ENCODE measurements at places on chromosomes 7 and 10.
A peak's percentile ranks its signal among the peaks of the same experiment; 100 is the strongest.

DNA sequence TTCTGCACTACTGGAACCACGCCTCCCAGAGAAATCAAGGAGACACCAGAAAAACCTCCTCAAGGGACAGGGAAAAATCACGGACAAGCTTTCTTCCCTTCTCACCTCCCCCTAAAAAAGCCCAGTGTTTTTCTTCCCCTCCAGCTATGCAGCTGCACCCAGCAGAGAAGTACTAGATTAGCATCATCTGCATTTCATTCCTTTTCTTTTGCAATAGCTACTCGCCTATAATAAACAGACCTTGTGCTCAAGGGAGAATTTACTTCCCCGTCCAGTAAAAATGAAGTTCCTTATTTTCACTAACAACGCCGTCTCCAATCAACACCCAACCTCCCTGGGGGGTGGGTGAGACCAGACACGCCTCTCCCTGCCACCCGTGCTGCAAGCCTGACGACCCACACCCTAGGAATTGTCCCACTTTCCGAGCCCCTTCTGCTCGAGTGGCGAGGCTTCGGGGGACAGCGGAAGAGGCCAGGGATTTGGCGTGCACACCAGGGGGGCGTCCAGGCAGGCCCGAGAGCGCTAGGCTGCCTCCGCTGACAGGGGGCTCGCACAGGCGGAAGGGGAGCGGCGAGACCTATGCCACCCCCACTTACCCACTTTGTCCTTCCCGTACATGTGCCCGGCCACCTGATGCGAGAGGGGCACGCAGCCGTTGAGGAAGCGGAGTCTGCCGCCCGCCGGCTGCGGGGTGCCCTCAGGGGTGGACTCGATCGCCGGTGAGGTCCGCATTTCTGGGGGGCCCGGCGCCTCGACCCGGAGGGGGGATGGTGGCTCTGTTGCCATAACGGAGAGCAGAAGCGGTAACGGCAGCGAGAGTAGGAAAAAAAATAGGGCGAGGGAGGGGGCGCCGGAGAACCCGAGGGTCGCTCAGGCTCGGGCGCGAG, 625 bp downstream of the IPMK start:
- peak; percentile 63 for DNase-seq

- peak; percentile 54 for DNase-seq
Measured at GRCh38 chr7:100486753-100487446, 3.2 kb downstream of the NYAP1 start.

DNA sequence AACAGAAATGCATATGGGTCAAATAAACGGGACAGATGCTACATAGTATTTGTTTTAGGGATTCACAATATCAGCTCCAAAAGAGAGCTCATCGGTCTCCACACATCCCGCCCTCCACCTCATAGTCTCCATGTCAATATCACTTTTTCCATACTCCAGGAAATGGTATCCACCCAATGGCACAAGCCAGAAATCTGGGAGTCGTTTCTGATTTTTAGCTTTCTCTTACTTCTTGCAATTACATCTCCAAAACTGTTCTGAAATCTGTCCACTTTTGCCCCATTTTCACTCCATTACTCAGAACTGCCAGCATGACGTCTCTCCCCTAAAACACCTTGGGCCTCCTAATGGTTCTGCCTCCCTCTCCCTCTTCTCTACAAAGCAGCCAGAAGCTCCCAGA, 47.4 kb upstream of the EZH2 start:
- DNase-seq: no peak

GRCh38 chr7:1454542-1454941, 4.7 kb downstream of the MICALL2 start:
- no peak for DNase-seq

DNA sequence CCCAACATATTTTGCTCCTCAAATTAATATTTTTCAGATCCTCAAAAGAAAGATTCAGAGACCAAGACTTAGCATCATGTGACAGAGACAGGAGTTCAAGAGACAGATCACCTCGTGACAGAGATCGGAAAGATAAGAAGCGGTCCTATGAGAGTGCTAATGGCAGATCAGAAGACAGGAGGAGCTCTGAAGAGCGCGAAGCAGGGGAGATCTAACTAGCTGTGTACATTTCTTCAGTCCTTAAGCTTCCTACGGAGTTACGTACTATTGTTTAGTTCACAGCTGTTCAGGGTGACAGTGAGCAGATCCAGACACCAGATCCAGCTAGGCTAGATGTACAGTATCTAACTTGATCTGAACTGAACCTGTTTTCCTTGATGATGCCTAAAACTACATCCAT, 61.3 kb downstream of the KLRG2 start:
- DNase-seq: no peak

GRCh38 chr10:66604195-66604594, 321.6 kb upstream of the LRRTM3 start:
- no peak for DNase-seq

DNA sequence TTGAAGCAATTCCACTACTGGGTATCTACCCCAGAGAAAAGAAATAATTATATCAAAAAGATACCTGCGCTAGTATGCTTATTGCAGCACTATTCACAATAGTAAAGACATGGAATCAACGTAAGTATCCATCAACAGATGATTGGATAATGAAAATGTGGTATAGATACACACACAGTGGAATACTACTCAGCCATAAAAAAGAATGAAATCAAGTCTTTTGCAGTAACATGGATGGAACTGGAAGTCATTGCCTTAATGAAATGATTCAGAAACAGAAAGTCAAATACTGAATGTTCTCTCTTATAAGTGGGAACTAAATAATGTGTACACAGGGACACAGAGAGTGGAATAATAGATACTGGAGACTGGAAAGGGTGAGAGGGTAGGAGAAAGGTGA, 7.4 kb upstream of the SLC35B4 start:
- no peak for DNase-seq
